NCI-H526 (cell line): ENCODE measurements at places on chromosomes 6 and 20.

DNA sequence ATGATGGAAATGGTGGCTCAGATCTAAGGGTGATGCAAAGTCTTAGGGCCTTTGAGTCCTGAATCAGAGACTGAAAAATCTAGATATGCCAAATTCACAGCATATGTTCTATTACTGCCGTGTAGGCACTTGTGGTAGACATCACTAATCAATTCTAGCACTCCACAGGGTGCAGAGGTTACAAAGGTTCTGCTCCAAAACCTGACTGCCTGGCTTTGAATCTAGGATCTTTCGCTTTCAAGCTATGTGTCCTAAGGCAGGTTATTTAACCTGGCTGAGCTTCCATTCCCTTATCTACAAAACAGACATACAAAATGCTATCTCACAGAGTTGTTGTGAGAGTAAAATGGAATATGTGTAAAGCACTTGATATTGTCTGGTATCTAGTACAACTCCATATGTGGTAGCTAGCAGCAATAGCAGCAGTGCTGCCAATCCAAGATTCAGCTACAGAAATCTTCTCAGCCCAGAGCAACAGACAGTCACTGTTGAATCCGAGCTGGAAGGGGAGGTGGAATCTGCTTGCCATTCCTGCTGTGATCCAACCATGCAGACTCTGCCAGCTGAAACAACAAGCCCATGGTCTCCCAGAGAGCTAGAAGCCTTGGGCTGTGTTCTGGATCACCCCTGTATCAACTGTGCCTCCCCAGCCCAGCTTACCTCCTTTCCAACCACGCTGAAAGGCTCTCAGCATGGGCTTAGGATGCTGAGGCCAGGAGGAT lies 206.9 kb downstream of the TFAP2C start:
- no peak for DNase-seq

- DNase-seq, result no peak
Measured at GRCh38 chr6:137146206-137146605, 27.2 kb downstream of the IL22RA2 start.

- DNase-seq, result no peak
Measured at GRCh38 chr6:100796049-100796823, 84.9 kb downstream of the ASCC3 start.

DNA sequence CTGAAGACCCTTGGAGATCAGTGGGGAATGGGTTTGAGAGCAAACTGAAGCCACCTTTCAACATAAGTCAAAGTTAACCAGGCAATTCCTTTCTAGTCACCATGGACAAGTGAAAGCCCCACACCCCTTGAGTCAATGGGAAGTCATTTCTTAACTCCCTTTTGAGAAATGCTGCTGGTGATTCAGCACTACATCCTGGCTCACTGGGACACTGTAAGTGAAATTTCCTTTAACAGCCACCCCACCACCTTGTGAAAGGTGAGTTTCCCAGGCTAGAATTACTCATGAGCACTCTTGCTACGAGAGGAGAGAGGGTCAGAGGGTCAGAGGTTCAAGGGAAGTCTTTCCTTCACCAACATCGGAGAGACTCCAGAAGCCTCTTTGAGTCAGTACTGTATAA lies 93.3 kb upstream of the MARCKS start:
- no peak for DNase-seq

DNA sequence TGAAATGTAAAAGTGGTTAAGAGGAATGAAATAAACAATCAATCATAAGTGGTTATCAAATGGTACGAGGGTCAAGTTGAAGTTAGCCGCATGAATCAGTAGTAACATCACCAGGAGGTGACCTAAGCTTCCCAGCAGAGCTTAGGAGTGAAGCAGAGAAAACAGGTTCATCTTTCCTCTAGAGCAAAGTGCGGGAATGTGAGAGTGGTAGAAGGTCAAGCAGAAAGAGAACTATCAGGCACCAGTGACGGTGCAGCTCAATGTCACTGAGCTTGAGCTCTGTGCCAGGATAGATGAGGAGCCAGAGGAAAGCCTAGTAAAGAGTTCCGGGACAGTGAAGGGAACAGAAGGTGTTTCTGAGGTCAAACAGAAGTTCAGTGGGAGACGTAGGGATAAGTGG lies 20.8 kb upstream of the TNFAIP3 start:
- DNase-seq, result no peak

- no peak for DNase-seq
Measured at GRCh38 chr20:56865055-56865454, 235.9 kb downstream of the TFAP2C start.

DNA sequence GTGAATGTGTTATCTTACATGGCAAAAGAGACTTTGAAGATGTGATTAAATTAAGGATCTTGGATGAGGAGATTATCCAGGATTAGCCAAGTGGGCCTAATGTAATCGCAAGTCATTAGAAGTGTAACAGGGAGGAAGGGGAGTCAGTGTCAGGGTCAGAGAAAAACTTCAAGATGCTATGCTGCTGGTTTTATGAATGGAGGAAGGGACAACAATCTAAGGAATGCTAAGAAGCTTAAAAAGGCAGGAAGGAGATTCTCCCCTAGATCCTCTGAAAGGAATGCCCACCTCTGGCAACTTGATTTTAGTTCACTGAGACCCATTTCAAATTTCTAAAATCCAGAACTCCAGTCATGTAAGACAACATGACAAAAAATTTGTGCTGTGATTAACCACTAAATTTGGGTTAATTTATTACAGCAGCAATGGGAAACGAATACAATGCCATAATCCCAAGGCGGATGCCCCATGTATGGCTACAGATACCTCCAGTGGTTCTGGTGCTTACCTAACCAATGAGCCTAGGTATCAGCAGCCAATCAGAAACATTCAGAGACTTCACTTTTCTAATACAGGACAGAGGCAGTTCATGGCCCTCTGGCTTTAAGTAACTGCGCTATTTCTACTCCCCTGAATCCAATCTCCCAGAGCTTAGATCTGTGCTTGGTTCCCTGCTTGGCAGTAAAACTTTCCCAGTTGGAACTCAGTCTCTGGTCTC lies 3.6 kb upstream of the TAAR8 start:
- DNase-seq, result no peak

- no peak for DNase-seq
Measured at GRCh38 chr6:169026175-169026574, 227.5 kb downstream of the THBS2 start.

DNA sequence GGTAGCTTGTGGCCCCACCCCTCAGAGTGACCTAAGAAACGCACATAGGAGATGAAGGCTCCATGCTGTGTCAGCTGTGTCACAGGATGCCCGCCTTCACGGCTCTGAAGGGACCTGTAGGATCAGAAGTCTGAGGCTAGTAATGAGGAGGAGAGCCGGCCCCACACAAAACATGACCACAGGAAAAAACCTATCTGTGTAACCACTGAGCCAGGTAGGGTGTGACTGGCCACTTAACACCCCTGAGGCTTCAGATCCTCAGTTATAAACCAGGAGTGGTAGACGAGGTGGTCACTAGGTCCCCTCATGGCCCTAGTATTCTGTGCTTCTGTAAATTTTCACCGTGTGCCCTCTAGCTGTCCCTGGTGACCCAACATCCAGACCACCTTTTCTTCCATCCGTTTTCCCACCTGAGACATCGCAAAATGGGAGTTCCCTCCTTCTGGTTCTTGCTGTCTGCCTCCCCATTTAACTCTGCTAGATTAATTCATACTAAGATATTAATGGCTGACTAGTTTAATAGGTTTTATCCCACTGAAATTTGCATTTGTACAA lies 52.8 kb downstream of the TBC1D7 start:
- DNase-seq, result no peak

DNA sequence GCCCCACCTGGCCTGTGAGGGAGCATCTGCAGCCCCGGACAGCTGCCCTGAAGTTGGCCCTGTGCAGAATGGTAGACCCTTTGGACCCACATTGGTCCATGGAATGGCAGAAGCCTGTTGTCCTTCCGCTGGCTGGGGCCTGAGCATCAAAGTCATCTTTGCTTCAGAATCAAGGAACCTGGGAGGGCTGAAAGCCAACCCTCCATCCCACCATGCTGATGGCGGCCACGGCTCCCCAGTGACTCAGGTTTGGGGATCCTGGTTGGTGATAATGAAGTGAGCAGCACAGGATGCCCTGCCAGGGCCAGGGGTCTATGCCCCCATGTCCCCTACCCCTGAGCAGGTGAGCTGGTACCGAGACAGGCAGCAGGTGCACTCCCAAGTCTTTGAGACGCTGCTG lies 52.8 kb downstream of the YTHDF1 start:
- DNase-seq, result no peak

DNA sequence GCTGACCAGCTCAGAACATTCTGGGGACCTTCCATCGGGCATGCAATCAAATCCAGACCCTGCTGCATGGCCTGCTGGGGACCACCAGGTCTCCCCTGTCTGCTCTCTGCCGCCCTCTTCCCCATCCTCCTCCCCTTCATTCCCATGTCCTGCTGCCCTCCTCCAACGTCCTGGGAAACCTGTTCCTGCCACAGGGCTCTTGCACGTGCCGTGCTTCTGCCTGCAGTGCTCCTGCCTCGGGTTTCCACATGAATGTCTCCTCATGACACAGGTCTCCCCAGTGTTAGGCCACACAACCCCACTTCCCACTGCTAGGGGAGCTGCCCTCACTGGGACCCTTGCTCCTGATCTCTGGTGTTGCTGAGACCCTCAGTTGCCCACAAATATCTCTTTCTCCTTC lies 37.2 kb downstream of the SULF2 start:
- DNase-seq, result no peak
